ENCODE measurements at places on chromosomes 12 and 14.

DNA sequence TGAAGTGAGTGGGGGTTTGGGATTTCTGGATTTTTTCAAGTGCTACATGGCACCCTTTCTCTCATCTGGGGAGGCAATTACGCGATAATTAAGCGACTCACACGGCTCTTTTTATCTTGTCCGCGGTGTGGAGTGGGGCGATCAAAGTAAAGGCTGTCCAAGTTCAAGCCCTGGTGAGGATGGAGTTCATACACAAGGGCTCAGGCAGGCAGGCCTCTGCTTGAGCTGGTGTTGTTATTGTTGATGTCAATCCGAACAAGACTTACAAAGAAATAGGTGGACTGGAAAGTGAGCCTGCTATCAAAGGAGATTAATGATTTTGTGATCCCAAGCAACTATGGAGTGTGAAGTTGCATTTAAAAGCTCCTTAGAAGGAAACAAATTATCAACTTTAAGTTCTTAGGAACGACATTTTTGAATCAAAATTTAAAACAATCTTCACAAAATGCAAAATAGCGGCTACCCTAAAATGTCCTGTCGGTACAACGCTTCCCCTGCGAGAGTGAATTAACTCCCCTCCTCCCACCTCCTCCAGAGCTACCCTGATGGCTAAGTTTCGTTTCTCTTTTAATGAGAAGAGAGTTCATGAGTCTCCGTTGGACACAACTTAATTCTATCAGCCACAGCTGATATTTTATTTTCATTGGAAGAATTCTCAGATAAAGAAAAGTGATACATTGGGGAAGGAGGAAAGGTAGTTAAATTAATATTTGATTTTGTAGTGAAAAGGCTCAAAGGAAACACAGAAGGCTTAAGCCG, 5.9 kb downstream of the FOXA1 start:
- DNase-seq: no peak

GRCh38 chr14:37588667-37588955, 6.4 kb downstream of the FOXA1 start:
- DNase-seq: no peak

DNA sequence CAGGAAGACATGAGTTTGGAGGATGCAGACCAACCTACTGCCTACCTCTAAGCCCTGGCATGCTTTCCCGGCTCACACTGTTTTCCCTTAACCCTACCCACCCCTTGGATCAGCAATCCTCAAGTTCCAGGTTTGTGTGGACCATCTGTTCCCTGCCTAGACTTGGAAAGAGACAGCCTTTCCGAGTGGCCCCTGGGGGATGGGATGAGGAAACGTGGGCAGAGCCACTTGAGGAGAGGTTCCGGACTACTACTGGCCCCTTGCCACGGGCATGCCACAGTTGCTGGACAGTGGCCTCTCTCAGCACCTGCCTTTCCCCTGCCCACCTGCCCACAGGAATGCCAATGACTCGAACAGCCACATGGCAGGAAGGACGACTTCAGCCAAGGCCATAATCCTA, 135.9 kb downstream of the SLC15A4 start:
- DNase-seq: no peak

GRCh38 chr12:124430491-124430890, 135.6 kb downstream of the RFLNA start:
- no peak for DNase-seq

DNA sequence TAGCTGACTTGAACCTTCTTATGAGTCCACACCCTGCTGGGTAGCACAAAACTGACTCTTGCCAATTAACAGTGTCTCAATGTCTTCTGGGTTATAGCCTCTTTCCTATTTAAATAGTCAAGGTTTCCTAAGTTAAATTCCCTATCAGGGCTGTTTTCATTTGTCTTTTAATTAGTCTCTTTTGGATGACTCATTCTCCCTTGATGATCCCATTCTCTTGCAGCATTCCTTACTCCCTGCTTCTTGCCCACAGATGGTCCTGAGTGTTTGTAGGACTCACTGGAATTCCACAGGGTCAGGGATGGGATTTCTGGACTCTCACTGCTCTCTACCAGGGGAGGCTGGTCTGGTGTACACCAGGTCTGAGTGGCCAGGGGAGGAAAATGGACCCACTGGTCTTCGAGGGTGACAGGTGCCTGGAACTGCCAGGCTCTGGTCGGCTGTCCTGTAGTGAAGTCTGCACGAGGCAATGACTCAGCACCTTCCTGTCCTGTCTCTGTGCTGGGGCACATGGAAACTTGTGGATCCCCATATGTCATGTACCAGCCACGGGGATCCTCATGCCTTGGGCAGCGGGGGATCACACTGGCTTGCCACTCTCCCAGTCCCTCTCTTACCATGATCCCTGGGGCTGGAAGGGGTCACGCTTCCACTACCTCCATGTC, 236.5 kb upstream of the PELI2 start:
- DNase-seq: no peak

DNA sequence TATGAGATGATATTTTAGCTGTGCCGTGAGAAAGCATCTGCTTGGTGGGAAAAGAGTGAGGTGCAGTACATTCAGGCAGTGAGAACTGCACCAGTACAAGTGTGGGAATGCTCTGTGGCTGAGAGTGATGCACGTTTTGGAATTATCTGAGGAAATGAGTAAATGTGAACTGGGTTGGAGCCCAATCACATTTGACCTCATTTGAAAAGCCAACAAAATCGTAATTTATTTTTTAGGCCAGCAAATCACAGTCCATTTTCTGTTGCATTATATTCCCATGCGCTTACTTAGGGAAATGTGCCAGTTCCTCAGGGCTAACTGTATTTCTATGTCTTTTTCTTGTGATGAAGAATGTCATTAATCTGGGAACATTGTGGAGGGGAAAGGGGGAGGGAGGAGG, 77.3 kb downstream of the SNAPC1 start:
- no peak for DNase-seq

GRCh38 chr12:107318806-107319532, 225.6 kb upstream of the CRY1 start:
- no peak for DNase-seq

DNA sequence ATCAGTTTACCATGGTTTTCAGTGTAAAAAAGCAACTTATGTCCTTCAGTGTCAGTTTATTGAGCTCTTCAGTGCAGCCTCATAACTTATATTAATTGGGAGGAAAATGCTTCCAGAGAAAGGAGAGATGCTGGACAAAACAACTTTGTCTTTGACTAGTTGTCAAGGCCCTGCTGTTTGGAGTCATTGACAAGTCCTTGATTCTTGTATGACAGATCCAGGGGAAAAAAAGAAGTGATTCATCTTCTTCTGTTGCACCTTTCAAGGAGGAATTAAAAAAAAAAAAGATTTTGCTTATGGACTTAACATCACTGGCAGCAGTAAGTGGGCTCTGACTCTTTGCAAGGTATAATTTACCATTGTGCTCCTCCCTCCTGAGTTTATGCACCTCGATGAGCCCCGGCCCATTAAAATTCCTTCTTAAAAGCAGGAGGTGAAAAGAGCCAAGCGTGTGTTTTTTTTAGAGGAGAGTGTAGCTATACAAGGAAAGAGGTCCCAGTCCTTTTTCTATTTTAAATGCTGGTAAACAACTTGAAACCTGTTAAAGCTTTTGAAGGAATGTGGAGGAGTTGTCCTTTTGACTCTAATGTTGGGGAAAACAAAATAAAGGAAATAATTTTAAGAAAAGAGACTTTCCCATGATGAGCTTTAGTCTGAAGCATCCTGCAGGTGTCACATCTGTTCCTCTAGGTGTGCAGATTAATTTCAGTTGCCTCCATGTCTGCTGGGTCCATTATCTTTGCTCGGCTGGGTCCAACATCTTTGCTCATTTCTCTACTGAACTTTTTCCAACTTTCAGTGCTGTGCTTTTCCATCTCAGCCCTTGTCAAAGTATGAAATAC, 431.6 kb downstream of the RAD51B start:
- DNase-seq: no peak

GRCh38 chr12:5384015-5384414, 47.9 kb upstream of the NTF3 start:
- no peak for DNase-seq

- DNase-seq: no peak
These were observed 1.7 kb upstream of the RARG start for GRCh38 chr12:53233671-53234121.

DNA sequence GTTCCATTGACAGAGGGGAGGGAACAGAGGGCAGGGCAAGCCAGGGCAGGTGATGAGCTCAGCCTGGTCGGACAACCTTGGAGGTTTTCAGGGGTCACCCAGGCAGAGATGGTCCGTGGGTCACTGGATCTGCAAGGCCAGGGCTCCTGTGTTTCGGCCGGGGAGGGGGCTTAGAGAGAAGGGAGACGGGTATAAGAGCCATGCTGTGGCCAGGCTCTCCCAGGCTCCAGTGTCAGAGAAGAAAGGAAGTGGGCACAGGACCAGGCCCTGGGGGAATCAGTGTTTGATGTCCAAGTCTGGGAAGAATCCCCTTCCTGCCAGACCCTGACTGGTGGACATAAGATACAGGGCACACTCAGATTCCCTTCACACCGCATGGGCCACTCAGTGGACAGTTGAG, 36.9 kb downstream of the DIO3 start:
- peak; percentile 22 for DNase-seq

- DNase-seq: no peak
These were observed 39.1 kb downstream of the MAGOHB start for GRCh38 chr12:10574307-10574706.

- DNase-seq: no peak
These were observed 127.8 kb downstream of the SLC38A4 start for GRCh38 chr12:46698003-46698402.

DNA sequence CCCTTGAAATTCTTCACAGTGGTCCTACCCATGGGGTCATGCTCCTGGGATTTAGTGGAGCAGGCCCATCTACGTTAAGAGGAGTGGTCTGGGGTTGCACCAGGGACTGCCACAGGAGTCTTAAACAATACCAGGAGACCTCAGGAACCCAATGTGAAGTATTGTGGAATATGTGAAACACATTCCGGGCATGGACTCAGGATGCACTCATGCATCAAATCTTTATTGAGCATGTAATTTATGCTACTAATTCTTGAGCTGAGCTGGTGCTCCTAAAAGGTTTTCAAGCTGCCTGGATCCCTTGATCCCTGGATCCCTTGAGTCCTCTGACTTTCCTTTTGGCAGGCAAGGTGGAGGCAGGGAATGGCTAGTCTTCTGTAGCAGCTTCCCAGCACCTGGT, 8.8 kb downstream of the SERPINA10 start:
- DNase-seq: no peak

- no peak for DNase-seq
These were observed 28.3 kb downstream of the VSX2 start for GRCh38 chr14:74267588-74267987.

- DNase-seq: no peak
These were observed 15.1 kb upstream of the WNK1 start for GRCh38 chr12:737122-737739.

DNA sequence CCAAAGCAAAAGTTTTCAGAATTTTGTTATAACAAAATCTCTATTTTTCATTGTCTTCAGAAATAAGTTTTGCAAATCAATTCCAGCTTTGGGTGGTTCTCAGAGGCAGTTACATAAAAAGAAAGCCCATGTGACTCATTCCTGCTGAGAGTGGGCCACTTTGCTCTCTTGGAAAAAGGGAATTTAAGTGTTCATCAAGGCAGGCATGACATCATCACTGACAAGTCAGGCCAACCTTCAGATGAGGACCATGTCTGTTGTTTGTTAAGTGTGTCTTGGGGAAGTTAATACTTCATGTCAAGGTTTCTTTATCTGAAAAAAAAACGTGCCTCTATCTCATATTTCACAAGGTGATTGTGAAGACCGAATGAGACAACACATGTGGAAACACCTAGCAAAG, 519.8 kb upstream of the TMPO start:
- no peak for DNase-seq

DNA sequence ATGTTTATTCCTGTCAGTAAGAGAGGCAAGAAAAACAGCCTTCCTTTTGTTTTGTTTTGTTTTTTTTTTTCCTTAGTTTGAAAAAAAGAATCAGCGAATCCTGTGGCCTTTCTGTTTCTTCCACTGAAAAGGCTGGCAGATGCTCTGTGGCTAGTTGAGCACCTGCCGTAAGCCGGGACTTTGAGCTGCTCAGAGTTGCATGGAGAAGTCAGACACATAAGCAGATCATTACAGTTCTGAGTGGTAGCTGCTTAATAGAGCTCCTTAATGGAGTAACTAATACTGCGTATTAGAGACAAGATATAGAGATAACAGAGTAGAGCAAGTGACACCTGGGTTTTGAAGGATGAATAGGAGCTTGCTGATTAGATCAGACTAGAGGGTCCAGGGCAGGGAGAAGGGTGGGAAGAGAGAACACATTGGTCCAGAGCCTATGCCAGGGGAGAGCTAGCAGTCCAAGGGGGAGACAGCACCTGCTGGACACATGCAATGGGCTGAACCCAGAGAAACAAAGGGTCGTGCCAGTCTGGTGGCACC, 129.4 kb downstream of the TSPAN9 start:
- no peak for DNase-seq

GRCh38 chr12:14072987-14073386, 91.6 kb upstream of the GRIN2B start:
- DNase-seq: no peak

GRCh38 chr14:62629176-62629725, 416.0 kb downstream of the KCNH5 start:
- no peak for DNase-seq

DNA sequence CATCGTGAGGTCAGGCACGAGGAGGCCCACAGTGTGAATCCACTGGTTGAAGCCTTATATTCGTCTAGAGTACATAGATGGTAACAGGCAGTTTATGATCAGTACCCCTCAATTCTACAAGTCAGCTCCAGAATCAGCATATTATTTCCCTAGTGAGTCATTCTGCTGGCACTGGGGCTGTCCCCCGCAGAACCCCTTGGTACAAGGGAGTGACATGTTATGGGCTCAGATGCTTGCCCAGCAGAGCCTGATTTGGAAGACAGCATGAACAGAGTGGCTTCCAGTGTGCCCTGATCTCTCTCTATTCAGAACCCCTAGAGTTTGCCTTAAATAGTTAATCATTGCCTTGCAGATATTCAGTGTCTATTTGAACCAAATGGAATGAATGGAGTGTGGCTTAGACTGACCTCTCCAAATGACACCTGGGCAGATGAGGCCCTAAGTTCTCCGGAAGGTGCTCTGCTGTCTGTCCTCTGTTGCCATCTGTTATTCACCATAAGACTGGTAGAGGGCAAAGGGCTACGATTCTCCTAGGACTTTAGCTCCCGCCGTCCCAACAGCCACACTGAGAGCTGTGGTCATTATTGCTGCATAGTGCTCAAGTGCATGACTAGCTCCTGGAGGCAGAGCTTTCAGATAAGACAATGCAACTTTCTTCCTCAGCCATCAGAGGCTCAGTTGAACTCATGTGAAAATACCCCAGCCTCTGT, 41.1 kb downstream of the CACNA2D4 start:
- no peak for DNase-seq

- DNase-seq: no peak
These were observed 169.0 kb downstream of the MON2 start for GRCh38 chr12:62635649-62636048.

Data from SJSA1 (cell line).